Activated naive CD4-positive, alpha-beta T cell treated with anti-CD3 and anti-CD28 coated beads for 36 hours (primary cell): ENCODE measurements at places on chromosomes 6 and 20. TPM values are rescaled to one million over a fixed set of nuclear protein-coding genes. Genes with fewer than 3 reads are reported as not detected.

Gene MATN4
- 1.0 TPM for total RNA-seq

Gene PNPLA1
- total RNA-seq, result not detected

Gene SLC2A10
- total RNA-seq, result not detected

Gene DNAH8
- 0.07 TPM for total RNA-seq

Gene MAVS
- 14.8 TPM for total RNA-seq

Gene GDAP1L1
- 0.50 TPM for total RNA-seq

Gene WFDC8
- total RNA-seq, result not detected

Gene EPHA7
- total RNA-seq, result not detected

Gene CSTF1
- total RNA-seq, result 70.7 TPM

Gene TMEM244
- total RNA-seq, result not detected

Gene SIGLEC1
- total RNA-seq, result 0.02 TPM

Gene CYP24A1
- not detected for total RNA-seq

Gene PRIM2
- 52.0 TPM for total RNA-seq

Gene C20orf144
- total RNA-seq, result 0.15 TPM

Gene SLC13A3
- total RNA-seq, result not detected

Gene GPX5
- total RNA-seq, result not detected

Gene C6orf141
- total RNA-seq, result 0.91 TPM

Gene OR2H2
- not detected for total RNA-seq

Gene ILRUN
- 53.3 TPM for total RNA-seq

Gene PLA2G7
- total RNA-seq, result not detected
